Liver (tissue), 10 donors: ENCODE measurements at places on chromosomes 1 and 21. TPM values are rescaled to one million over a fixed set of nuclear protein-coding genes. Genes with fewer than 3 reads are reported as not detected.
A peak's percentile ranks its signal among the peaks of the same experiment; 100 is the strongest.

CFHR1 gene
- 1,028 TPM for polyA plus RNA-seq

- H3K27ac ChIP-seq = no peak overlapping the region
- no peak for DNase-seq
- no peaks in the 10 kb centered on the region for H3K27me3 ChIP-seq
- H3K36me3 ChIP-seq = peaks cover 34% of the 10 kb centered on the region
- H3K4me1 ChIP-seq = peaks cover 59% of the 10 kb centered on the region
These were observed 42.0 kb downstream of the PROX1 start for GRCh38 chr1:214029796-214030195.

- DNase-seq = no peak
- H3K4me3 ChIP-seq = no peak overlapping the region
- no peaks in the 10 kb centered on the region for H3K27me3 ChIP-seq
- H3K27ac ChIP-seq = no peak overlapping the region
These were observed 101.5 kb downstream of the PLA2G4A start for GRCh38 chr1:186930238-186930637.

DNA sequence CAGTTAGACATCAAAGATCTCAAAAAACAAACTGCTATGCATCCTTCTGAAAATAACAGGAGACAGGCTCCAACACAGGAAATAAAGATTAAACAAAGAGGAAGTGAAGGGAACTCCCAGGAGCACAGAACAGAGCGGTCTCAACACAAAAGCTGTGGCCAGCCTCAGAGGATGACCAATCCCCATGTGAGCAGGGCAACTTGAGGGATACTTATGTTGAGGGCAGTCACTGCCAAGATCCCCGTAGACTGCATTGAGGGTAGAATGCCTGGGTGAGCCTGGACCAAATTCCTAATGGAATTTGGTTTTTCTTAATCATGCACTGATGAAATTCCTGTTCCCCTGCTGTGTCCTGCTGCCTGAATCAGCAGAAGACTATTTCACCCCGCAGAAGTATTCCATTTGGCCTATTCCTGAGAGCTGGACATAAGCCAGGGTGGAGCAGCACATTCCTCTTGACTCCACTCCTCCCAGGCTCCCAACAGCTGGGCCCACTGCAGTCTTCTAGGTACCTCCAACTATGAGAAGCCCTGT is 49.0 kb downstream of the JAK1 start:
- peak overlapping the region; percentile 68 for H3K27ac ChIP-seq
- H3K4me3 ChIP-seq = no peak overlapping the region
- no peaks in the 10 kb centered on the region for H3K36me3 ChIP-seq
- H3K4me1 ChIP-seq = peaks cover 48% of the 10 kb centered on the region
- no peak for DNase-seq

- no peaks in the 10 kb centered on the region for H3K36me3 ChIP-seq
- no peak for DNase-seq
- H3K27ac ChIP-seq = no peak overlapping the region
These were observed 2.1 kb upstream of the PBXIP1 start for GRCh38 chr1:154958036-154958435.

- DNase-seq = no peak
- H3K27me3 ChIP-seq = no peaks in the 10 kb centered on the region
- no peaks in the 10 kb centered on the region for H3K36me3 ChIP-seq
- H3K27ac ChIP-seq = no peak overlapping the region
These were observed 43.8 kb downstream of the KIRREL1 start for GRCh38 chr1:158037008-158037865.

DNA sequence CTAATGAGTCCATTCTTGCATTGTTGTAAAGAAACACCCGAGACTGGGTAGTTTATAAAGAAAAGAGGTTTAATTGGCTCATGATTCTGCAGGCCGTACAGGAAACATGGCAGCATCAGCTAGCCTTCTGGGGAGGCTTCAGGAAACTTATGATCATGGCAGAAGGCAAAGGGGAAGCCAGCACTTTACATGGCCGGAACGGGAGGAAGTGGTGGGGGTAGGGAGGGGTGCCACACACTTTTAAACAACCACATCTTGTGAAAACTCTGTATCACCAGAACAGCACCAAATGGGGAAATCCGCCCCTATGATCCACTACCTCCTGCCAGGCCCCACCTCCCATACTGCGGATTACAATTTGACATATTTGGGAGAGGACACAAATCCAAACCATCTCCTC is 43.9 kb downstream of the NOS1AP start:
- no peaks in the 10 kb centered on the region for H3K36me3 ChIP-seq
- H3K4me1 ChIP-seq = peaks cover 5% of the 10 kb centered on the region
- no peak overlapping the region for H3K4me3 ChIP-seq
- no peak overlapping the region for H3K27ac ChIP-seq
- no peaks in the 10 kb centered on the region for H3K27me3 ChIP-seq

DNA sequence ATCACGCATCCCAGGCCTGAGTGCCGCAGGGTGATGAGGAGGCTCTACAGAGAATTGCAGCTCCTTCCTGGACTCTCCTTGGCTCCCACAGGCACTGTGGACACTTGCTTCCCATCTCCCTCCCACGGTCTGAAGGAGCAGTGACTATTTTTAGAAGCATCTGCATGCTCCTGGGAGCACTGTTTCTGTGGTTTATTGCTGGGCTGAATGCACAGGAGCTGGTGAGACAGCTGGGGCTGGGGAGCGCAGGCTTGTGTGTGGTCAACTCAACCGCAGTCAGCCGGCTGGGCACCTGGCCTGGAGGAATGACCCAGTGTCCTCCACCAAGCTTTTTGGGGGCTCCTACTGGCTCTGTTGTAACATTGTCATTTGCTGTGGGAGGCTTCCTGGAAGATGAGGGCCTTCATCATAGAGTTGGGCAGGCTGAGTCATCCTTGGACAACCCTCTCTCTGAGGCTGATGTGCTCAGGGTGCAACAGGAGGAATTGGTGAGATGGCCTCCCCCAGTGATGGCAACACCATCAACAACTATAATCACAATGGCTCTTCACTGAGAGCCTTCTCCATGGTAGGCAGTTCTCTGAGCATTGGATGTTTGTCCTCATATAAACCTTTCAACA is 1.7 kb downstream of the NFASC start:
- no peak overlapping the region for H3K27ac ChIP-seq
- H3K4me1 ChIP-seq = no peaks in the 10 kb centered on the region
- H3K4me3 ChIP-seq = no peak overlapping the region
- no peaks in the 10 kb centered on the region for H3K27me3 ChIP-seq
- DNase-seq = no peak
- no peaks in the 10 kb centered on the region for H3K36me3 ChIP-seq

CCDC190 gene
- polyA plus RNA-seq = not detected

DNA sequence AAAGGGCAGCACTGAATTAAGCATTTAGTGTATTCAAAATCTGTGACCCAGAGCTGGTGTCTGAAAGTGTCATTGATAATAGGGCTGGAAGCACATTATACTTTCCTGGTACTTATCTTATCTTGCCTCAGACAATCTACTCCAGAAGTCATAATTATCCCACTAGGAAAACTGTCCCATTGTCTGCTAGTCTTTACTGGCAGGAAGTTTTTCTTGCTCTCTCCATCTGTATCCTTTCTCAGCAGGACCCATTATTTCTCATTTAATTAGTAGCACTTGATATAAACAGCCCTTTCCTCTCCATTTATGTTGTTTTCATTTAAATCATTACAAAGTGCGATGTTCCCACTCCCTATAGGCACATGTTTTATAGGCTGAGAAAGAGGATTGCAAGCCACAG is 36.5 kb upstream of the BARHL2 start:
- H3K36me3 ChIP-seq = no peaks in the 10 kb centered on the region
- DNase-seq = no peak
- no peak overlapping the region for H3K27ac ChIP-seq
- H3K27me3 ChIP-seq = peaks cover 2% of the 10 kb centered on the region
- H3K4me3 ChIP-seq = no peak overlapping the region
- H3K4me1 ChIP-seq = no peaks in the 10 kb centered on the region

VHLL gene
- polyA plus RNA-seq = not detected

DNA sequence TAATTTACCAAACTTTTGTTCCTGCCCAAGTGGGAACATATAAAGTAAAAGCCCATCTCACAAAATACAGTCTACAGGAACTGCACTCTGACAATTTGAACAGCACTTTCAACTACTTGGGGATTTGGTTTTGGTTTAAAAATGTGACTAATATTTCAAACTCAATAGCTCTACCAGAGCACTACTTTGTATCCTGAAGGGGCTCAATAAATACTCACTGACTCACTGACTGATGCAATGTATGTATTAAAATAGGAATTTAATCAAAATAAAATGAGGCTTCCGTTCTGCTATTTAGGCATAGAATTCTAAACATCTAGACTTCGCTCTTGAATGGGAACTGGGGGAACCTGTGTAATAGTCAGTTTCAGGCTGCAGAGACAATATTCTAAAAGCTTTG is 21.9 kb downstream of the EFCAB14 start:
- no peak overlapping the region for H3K4me3 ChIP-seq
- no peak for DNase-seq
- H3K4me1 ChIP-seq = no peaks in the 10 kb centered on the region
- H3K36me3 ChIP-seq = peaks cover 24% of the 10 kb centered on the region
- no peaks in the 10 kb centered on the region for H3K27me3 ChIP-seq
- no peak overlapping the region for H3K27ac ChIP-seq

GRCh38 chr1:200967693-200968468 is 55.6 kb downstream of the KIF21B start:
- H3K36me3 ChIP-seq = no peaks in the 10 kb centered on the region
- H3K4me3 ChIP-seq = no peak overlapping the region
- H3K27me3 ChIP-seq = no peaks in the 10 kb centered on the region
- no peaks in the 10 kb centered on the region for H3K4me1 ChIP-seq
- H3K27ac ChIP-seq = no peak overlapping the region
- DNase-seq = no peak

AMY1C gene
- polyA plus RNA-seq = not detected

- H3K27ac ChIP-seq = no peak overlapping the region
- peaks cover 2% of the 10 kb centered on the region for H3K27me3 ChIP-seq
- no peak overlapping the region for H3K4me3 ChIP-seq
- no peak for DNase-seq
- no peaks in the 10 kb centered on the region for H3K4me1 ChIP-seq
- H3K36me3 ChIP-seq = no peaks in the 10 kb centered on the region
These were observed 87.8 kb downstream of the PTPN14 start for GRCh38 chr1:214463596-214463995.

GRCh38 chr1:7198664-7199063 is 413.4 kb downstream of the CAMTA1 start:
- no peak overlapping the region for H3K27ac ChIP-seq
- no peak overlapping the region for H3K4me3 ChIP-seq
- H3K36me3 ChIP-seq = no peaks in the 10 kb centered on the region
- DNase-seq = no peak

DNA sequence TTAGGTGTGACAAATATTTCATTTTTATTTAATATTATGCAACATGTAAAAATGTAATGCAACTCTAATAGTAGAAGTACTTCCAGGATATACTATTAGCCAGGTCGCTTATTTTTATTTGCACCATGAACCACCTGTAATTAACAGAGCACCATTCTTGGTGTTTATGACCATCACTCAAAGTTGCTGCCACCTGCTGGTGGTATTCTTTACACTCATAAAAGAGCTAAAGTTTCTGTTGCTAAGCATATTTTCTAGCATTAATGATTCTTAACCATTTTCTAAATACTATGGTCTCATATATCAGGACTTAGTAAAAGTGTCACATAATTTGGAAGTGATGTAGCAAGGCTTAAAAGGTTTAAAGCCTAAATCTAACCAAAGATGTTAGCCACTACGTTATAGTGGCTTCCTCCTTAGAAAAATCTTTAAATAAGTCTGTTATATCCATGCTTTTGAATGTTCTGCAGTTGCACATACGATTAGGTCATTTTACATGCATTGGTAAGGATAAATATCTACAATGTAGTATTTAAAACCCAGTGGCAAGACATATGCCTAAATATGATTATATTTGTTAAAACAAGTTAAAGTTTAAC is 244.5 kb downstream of the NEGR1 start:
- no peaks in the 10 kb centered on the region for H3K4me1 ChIP-seq
- no peak for DNase-seq
- H3K27ac ChIP-seq = no peak overlapping the region
- no peaks in the 10 kb centered on the region for H3K36me3 ChIP-seq
- H3K27me3 ChIP-seq = no peaks in the 10 kb centered on the region
- no peak overlapping the region for H3K4me3 ChIP-seq

DNA sequence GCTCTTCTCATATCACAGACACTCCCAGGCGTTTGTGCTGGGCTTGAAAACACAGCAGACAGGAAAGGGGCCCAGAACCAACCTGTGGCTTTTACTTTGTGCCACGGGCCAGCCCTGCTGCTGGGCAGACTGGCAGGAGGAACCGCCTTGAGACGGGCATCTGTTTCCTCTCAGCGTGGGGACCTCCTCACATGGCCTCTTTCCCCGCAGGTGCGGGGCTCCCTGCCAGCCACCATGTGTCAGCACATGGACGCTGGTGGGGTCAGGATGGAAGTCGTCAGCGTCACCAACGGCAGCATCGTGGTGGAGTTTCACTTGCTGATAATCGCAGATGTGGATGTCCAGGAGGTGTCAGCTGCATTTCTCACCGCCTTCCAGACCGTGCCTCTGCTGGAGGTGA is 47.8 kb downstream of the UMODL1 start:
- H3K36me3 ChIP-seq = no peaks in the 10 kb centered on the region
- DNase-seq = no peak
- no peak overlapping the region for H3K4me3 ChIP-seq
- H3K27me3 ChIP-seq = peaks cover 6% of the 10 kb centered on the region

ASTN1 gene
- polyA plus RNA-seq = 0.10 TPM

GRCh38 chr1:32071758-32072621 is 749 bp upstream of the TMEM39B start:
- peak overlapping the region; percentile 97 for H3K27ac ChIP-seq
- DNase-seq = no peak
- H3K4me3 ChIP-seq = peak overlapping the region; percentile 90
- no peaks in the 10 kb centered on the region for H3K27me3 ChIP-seq
- no peaks in the 10 kb centered on the region for H3K36me3 ChIP-seq

DNA sequence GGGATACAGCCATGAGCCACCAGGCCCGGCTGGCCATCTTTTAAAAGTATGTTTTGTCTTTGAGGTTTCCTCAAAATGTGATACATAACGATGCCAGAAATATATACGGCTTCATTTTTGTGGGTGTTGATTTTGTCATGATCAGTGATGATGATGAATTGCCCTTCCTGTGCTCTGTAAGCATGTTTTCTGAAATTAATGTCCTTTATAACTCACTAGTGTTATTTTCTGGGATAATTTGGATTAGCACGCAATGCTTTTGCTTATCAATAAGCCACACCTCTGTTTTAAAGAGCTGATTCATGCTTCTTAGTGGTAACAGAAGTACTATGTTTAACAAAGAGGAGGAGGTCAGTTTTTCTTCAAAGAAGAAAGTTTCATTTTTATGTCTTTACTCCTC is 25.6 kb downstream of the PHACTR4 start:
- no peak overlapping the region for H3K27ac ChIP-seq
- H3K4me1 ChIP-seq = peaks cover 2% of the 10 kb centered on the region
- H3K27me3 ChIP-seq = no peaks in the 10 kb centered on the region
- no peaks in the 10 kb centered on the region for H3K36me3 ChIP-seq
- H3K4me3 ChIP-seq = no peak overlapping the region

DNAJC28 gene
- polyA plus RNA-seq = 2.9 TPM
